ENCODE measurements at places on chromosomes 5 and 9. TPM values are rescaled to one million over a fixed set of nuclear protein-coding genes. Genes with fewer than 3 reads are reported as not detected.

GRCh38 chr9:136644343-136644592 is 18.4 kb upstream of the EGFL7 start:
- DNase-seq, result peak; percentile 32

The SLC27A6 gene
- total RNA-seq, result 0.39 TPM

The SLC34A3 gene
- 0.09 TPM for total RNA-seq

DNA sequence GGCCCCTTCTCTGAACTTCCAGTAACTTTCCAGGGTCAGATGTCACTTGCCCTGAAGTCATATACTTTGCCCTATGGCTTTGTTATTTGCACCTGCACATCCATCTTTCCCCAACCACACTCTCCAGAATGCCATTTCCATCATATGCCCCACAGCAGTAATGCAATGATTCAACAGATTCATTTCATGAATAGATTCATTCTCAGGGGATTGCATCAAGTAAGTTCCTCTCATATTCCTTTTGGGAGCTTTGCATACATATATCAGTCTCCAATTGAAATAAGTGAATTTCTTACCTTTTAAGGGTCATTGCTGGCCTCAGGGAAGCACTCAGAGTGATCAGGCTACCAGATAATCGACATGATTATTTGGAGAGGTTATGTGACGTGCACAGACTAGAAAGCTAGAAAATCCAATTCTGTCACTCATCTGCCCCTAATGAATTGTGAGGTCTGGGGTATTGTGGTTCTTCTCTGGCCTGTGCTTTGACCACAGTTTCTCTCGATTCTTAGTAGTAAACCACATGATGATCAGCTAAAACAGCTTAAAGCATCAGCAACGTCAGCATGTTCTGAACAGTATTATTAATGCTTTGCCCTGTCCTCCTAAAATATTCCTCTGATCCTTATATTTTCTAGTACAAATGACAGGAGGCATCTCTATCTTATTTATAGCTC is 179.9 kb downstream of the ATPSCKMT start:
- no peak for DNase-seq

DNA sequence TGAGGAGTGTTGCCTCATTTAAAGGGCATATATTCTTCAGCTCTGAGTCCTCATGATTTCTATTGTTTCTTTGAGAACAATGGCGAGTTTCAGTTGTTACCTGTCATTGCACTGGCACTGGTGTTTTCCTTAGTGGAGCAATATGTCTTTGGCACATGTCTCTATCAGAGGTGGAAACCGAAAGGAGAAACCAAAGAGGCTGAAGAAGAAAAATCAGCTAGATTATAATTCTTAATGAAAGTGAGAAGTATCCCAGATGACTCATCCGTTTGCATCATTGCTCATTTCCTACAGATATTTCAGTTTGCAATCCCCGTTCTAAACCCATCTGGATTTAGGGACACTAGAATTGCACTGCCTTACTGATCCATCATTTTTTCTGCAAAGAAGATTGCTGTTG is 324.6 kb downstream of the TMEM232 start:
- peak; percentile 38 for DNase-seq

GRCh38 chr5:32707418-32707997 is 3.6 kb upstream of the NPR3 start:
- no peak for DNase-seq

- no peak for DNase-seq
These were observed 3.8 kb downstream of the NOL6 start for GRCh38 chr9:33469891-33470290.

GRCh38 chr5:31707329-31707728 is 68.4 kb downstream of the PDZD2 start:
- DNase-seq, result no peak

DNA sequence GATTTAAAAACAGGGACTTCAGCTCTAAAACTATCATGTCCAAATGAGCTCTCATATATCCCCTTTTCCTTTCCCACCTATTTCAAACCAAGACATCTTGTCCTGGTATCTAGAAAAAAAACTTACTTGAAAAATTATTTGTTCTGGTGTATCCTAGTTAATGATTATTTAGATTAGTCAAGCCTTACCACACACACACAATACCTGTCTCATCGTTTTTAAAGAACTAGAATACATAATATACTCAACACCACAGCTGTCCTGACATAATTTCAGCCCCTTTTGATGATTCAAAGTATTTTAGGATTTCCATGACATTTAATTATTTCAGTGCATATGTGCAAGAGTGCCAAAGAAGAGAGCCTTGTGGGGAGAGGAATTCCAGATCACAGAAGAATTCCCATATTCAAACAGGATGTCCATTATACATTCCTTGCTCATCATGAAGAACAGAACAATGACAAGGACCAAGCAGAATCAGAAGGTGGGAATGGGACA is 233.7 kb downstream of the SMARCA2 start:
- no peak for DNase-seq

The ST8SIA4 gene
- total RNA-seq, result 0.59 TPM

- DNase-seq, result no peak
These were observed 234.2 kb upstream of the CDH6 start for GRCh38 chr5:30959238-30959637.

The TNFSF8 gene
- not detected for total RNA-seq

DNA sequence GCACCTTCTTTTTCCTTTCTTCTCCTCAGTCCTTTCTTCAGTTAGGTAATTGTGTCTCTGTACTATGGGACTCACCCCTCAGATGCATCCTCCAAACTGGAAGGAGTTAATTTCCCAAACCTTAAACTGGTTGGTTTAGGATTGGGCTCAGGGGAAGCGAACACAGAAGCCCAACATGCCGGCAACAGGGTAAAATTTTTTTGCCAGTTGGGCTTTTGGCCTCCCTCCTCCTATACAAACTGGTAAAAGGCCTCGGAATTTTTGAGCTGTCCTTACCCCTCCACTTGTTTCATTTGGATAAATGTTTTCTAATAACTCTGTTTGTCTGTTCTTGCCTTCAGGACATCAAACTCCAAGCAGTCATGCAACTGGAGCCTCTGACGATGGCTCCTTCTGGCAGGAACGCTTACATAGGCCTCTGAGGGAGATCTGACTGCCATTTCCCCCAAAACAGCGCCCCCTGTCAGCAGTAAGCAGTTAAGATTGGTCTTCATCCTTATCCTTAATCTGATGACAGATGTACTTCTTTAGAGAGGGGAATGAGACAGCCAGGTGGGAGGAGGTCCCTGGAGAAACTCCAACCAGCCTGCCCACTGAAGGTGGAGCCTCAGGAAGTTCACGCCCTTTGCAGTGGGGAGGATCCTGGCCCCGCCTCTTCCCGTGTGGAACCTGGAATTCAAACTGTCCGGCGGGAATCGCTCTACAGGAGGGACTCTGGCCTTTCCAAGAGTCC is 57.8 kb upstream of the SPINK5 start:
- DNase-seq, result no peak

The SPATA31D4 gene
- not detected for total RNA-seq

DNA sequence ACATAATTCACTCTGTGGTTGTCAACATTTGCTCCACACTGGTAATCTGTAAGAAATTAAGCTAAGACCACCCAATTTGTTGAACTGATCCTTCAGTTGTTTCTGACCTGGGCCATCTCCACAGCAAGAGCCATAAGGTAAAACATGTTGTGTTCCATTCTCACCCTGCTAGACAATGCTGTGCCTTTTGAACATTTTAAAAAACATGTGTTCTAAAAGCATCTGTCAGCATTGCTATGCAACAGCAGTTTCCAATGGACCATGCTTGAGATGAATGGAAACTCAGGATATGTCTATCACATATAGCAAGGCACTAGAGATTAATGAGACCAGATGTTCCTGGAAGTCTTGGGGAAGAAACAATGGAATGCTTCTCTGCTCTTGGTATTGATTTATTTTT is 455.1 kb upstream of the RGMB start:
- no peak for DNase-seq

GRCh38 chr9:94779031-94779430 is 52.5 kb downstream of the AOPEP start:
- no peak for DNase-seq

DNA sequence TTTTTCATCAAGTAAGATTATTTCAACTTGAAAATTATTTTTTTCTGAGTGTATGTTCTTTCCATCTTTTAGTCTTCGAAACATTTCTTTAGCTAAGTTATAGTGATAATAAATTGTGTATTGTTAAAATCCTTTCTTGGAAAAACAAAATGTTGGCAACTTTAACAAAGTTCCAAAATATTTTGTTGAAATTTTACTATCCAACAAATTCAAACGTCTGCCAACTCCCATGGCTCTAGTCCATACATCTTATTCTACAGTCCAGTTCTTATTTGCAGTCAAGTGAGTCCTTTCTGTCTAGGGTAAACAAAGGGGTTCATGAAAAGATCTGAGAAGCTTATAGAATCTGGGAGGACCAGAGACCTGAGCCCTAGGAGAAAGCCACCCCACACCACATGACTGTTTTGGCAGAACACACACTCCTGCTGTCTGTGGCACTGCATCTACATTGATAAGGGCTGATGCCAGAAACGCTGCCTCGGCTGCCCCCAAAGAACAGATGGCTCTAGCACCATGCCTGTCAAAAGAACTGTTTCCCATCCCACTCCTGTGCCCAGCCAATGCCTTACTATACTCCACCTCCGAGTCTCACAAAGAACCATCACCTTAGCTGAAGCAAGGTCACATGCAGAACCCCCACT is 47.5 kb downstream of the FEM1C start:
- DNase-seq, result no peak

DNA sequence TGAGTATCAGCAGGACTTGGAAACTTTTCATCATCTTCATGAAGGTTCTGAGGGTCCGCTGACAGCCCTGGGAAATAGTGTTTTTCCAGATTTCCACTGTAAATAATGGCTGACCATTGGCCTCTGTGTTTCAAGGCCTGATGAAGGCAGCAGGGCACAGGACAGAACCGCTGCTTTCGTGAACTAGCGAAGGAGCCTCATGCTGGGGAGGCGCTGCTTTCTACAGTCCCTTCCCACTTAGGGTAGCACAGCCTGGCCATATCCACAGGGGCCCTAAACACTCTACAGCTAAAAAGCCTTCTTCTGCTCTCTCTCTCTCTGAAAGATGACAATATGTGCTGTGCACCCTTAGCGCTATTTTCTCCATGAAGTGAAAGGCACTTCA is 118.2 kb downstream of the MED27 start:
- DNase-seq, result no peak

- peak; percentile 6 for DNase-seq
These were observed 637.7 kb downstream of the SEMA5A start for GRCh38 chr5:8908055-8908683.

The LSM11 gene
- 4.4 TPM for total RNA-seq

DNA sequence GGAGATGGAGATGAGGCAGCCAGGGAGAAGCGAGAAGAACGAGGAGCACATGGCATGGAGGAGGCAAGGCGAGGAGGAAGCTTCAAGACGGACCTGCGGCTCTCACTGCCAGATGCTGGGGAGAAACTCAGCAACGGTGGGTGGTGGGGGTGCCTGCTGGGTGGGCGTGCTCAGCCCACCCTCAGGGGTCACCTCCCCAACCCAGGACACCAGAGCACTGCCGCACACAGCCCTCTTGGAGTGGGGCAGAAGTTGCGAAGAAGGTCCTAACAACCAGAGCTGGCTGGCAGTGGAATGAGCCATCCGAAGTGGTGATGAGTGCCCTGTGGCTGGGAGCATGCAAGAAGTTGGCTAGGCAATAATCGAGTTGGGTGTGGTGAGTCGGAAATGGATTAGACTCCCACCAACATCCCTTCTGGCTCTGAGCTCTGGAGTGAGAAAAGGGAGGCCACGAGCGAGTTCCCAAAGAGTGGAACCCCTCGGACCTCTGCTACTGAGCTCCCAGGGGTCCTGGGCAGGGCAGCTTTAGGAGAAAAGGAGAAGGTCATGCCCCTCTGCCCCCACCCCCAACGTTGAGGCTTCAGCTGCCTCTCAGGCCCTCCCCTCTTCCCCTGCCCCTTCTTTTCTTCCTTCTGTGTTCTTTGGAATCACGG is 212.7 kb upstream of the MVB12B start:
- no peak for DNase-seq

- no peak for DNase-seq
These were observed 74.5 kb upstream of the WWC1 start for GRCh38 chr5:168216989-168217388.

DNA sequence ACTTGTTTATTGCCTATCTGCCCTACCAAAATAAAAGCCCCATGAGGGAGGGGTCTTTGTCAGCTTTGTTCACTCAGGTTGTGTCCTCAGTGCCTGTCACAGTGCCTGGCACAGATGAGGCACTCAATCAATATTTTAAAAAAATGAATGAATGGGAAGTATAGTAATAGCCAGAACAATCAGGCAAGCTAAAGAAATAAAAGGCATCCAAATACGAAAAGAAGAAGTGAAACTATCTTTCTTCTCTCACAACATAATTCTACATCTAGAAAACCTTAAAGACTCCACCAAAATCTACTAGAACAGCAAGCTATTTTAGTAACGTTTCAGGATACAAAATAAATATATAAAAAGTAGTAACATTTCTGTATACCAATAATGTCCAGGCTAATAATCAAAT is 37.8 kb upstream of the C5orf63 start:
- no peak for DNase-seq

The CFAP77 gene
- 0.36 TPM for total RNA-seq

- DNase-seq, result no peak
These were observed 270.4 kb upstream of the TMEM161B start for GRCh38 chr5:88539026-88539425.

The PCDHA3 gene
- 1.1 TPM for total RNA-seq

GRCh38 chr5:155767470-155767869 is 559.5 kb upstream of the SGCD start:
- no peak for DNase-seq

The FBP1 gene
- total RNA-seq, result not detected

The PCDHGC5 gene
- total RNA-seq, result 10.9 TPM

The NDUFAF2 gene
- total RNA-seq, result 43.9 TPM

- no peak for DNase-seq
These were observed 197.9 kb upstream of the ANKH start for GRCh38 chr5:15069407-15069905.

- DNase-seq, result no peak
These were observed 129.1 kb downstream of the KCNIP1 start for GRCh38 chr5:170632985-170633234.

Measured in astrocyte (in vitro differentiated cells and primary cell).